ENCODE measurements at places on chromosomes 11 and 22. TPM values are rescaled to one million over a fixed set of nuclear protein-coding genes. Genes with fewer than 3 reads are reported as not detected.

DNA sequence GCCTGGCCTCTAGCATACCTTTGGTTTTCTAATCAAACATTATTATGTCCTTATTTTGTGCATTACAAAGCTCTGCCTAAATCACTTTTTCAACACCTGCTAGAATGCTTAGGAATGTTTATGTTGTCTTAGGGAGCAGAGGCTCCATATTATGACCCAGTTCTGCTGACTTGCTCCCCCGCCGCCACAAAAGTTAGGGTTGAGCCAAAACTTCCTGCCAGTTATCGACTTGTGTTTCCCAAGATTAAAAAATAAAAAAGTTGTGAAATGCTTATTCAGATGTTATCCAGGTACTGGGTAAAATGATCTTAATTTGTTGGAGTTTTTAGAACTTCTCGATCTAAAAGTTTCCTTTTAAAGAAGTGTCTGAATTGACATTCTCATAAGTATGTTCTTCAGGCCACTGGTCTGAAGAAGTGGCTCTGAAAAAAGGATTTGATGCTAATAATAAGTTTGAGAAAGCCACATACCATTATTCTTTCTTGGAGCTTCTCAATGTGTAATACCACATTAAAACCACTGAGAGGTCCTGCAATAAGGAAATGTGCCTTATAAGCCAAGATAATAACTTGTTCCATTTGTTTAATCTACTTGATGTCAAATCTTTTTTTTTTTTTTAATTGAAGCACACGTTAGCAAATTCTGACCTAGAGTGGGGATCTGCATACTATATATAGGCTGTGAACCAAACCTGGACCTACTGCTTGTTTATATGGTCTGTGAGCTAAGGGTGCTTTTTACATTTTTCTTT, 2.2 kb downstream of the RNF185 start:
- peaks cover 5% of the 10 kb centered on the region for H3K27me3 ChIP-seq
- peaks cover 32% of the 10 kb centered on the region for H3K4me1 ChIP-seq
- no peak for DNase-seq
- H3K4me3 ChIP-seq, result peak overlapping the region; percentile 43
- no peak overlapping the region for H3K27ac ChIP-seq

DNA sequence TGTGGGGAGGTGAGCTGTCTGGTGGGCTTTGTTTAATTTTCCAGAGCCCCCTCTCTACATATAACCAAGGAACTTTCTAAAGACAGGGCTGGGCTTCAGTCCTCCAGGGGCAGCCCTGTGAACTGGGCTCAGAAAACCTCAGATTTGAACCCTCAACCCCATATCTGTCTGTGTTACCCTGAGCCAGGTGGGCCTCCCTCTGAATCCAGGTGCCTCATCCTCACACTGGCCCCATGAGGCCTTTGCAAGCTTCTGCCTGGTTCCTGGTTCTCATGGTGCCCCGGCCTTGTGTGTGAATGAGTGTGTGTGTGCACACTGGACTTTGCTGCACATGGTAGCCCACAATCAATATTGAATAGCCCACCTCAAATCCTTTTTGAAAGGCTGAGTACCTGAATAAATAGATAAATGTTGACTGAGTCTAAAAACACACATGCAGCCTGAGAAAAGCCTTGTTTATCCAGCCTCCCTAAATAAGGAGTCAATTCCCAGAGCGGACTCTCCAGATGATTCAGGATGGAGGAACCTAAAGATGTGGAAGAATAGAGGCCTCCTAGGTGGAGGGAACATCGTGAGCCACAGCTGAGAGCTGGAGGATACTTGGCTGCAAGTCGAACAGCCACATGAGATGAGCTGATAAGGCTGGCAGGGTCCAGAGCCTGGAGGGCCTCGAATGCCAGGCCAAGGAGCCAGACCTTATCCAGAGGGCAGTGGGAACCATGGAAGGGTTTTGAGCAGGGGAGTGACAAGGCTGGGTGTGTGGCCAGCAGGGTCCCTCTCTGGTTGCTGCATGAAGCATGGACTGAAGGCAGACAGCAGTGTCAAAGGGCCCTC, 28.1 kb upstream of the P2RY2 start:
- H3K27ac ChIP-seq, result no peak overlapping the region
- peaks cover 8% of the 10 kb centered on the region for H3K4me1 ChIP-seq
- DNase-seq, result no peak
- H3K36me3 ChIP-seq, result no peaks in the 10 kb centered on the region
- H3K4me3 ChIP-seq, result no peak overlapping the region
- H3K27me3 ChIP-seq, result peaks cover 2% of the 10 kb centered on the region

- no peak overlapping the region for H3K27ac ChIP-seq
- H3K36me3 ChIP-seq, result no peaks in the 10 kb centered on the region
- H3K27me3 ChIP-seq, result no peaks in the 10 kb centered on the region
- H3K4me1 ChIP-seq, result no peaks in the 10 kb centered on the region
- DNase-seq, result no peak
These were observed 161.2 kb downstream of the CTTN start for GRCh38 chr11:70559516-70559915.

DNA sequence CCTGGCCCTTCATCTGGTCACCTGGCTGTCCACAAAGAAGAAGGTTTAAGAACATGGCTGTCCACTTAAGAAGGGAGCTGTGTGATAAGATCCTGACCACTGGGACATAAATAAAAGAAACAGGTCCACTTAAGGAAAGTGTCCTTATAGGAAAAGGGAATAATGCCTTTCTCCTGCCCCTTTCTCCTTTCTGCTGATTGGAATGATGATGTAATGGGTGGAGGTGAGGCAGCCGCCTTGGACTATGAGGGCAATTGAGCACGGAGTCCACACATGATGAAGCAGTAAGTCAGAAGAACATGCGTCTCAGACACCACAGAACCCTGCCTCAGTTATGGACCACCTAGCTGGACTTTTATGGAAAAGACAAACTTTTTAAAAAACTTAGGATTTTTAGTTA, 401.1 kb downstream of the SHANK2 start:
- no peaks in the 10 kb centered on the region for H3K27me3 ChIP-seq
- no peaks in the 10 kb centered on the region for H3K36me3 ChIP-seq
- H3K4me1 ChIP-seq, result no peaks in the 10 kb centered on the region
- DNase-seq, result no peak
- no peak overlapping the region for H3K4me3 ChIP-seq

- peaks cover 14% of the 10 kb centered on the region for H3K4me1 ChIP-seq
- H3K27me3 ChIP-seq, result no peaks in the 10 kb centered on the region
- H3K27ac ChIP-seq, result no peak overlapping the region
These were observed 8.2 kb downstream of the LRFN4 start for GRCh38 chr11:66864924-66865697.

DNA sequence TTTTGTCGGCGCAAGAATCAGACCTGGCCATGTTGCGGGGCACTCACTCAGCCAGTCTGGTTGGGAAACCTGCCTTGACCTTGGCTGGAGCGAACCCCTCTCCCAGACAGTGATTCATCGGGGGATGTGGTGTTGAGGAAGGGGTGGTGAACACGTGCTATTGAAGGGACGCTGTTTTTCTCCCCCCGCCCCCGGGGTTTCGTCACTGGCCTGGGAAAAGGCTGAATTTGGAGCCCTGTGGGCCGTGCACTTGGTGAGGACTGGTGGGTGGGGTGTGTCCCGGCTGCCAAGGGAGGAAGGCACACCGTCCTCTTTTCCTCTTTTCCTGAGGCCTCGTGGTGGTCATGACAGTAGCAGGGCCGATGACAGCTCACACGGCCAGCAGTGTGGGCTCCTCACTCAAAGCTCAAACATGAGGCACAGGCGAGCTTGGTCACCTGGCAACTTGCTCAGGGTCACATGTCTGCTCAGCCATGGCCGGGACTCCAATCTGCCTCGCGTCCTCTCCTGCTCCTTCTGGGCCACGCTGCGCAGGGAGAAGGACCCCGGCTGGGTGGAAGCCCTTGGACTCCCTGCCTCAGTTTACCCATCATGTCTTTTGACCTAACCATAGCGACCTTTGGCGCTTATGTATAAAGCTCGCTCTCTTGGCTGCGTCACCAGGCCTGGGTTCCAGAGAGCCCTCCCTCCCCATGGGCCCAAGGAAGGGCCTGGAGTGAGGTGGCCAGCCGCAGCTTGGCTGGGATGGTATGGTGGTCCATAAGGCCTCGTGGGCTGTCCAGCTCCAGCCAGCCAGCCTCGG, 49.4 kb downstream of the SMIM38 start:
- H3K4me3 ChIP-seq, result no peak overlapping the region
- DNase-seq, result no peak
- no peaks in the 10 kb centered on the region for H3K4me1 ChIP-seq
- H3K27ac ChIP-seq, result no peak overlapping the region

- no peak overlapping the region for H3K27ac ChIP-seq
- peaks cover 5% of the 10 kb centered on the region for H3K36me3 ChIP-seq
- peaks cover 3% of the 10 kb centered on the region for H3K4me1 ChIP-seq
- H3K27me3 ChIP-seq, result no peaks in the 10 kb centered on the region
- DNase-seq, result no peak
These were observed 258.5 kb downstream of the DDX10 start for GRCh38 chr11:108923413-108923812.

DNA sequence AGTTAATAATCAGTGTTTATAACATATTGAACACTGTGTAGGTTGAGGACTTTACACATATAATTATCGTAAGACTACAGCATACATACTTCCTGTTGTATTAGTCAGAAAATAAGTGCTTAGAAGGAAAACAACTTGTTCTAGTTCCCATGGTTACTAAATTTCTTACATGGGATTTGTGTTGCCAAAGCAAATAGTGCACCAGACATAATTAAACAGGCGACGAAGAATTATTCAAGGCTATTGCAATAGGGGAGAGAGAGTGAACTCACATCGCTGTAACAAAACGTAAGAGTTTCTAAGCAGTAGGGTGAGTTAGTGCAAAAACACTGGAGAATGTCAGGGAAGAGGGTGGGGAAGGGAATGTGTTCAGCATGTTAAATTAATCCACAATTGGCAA, 347.8 kb downstream of the CNTN5 start:
- no peak overlapping the region for H3K4me3 ChIP-seq
- H3K4me1 ChIP-seq, result no peaks in the 10 kb centered on the region
- H3K36me3 ChIP-seq, result no peaks in the 10 kb centered on the region
- DNase-seq, result no peak
- H3K27me3 ChIP-seq, result no peaks in the 10 kb centered on the region
- no peak overlapping the region for H3K27ac ChIP-seq

DNA sequence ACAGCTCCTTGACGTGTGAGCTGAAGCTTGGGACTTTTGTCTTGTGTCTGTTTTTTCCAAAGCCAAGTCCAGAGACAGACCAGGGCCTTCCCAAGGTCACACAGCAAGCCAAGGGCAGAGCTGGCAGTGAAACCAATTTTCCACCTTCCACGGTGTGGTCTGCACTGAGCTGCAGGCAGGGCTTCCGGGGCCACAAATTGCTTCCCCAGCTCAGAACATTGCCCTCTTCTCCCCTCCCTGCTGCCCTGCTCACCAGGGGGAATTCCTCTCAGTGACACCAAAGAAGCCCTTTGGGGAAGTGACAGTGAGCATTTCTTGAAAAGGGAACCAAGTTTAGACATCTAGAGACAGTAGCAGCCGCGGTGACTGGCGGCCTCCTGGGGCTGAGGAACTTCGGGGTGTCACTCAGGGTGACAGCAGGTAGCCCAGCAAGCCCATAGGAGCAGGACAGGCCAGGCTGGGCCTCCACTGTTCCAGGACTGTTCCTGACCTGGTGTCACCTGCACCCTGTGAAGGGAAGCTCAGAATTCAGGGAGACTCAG, 9.2 kb downstream of the FXYD2 start:
- H3K27ac ChIP-seq, result peak overlapping the region; percentile 95
- peaks cover 67% of the 10 kb centered on the region for H3K4me1 ChIP-seq

DNA sequence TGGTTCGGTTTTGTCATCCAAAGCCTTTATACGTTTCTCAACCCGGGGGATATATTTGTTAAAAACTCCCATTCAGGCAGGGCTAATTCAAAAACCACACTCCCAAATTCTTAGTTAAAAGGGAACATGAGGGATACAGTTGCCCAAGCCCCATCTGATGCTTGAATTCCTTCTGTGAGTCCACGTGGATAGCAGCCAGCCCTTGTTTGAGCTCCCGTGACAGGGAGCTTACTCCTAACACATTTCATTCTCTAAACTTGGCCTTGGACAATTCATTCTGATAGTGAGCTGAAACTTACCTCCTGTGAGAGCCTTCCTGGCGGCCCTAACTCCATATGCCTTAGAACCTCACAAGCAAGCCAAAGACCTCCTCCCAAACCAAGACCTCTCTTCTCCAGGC, 357.5 kb downstream of the TENM4 start:
- H3K27me3 ChIP-seq, result no peaks in the 10 kb centered on the region
- DNase-seq, result no peak
- H3K4me3 ChIP-seq, result no peak overlapping the region

GRCh38 chr11:120337355-120338106, 1.3 kb downstream of the ARHGEF12 start:
- peaks cover 6% of the 10 kb centered on the region for H3K36me3 ChIP-seq
- H3K4me1 ChIP-seq, result peaks cover 35% of the 10 kb centered on the region
- H3K27ac ChIP-seq, result no peak overlapping the region
- peaks cover 58% of the 10 kb centered on the region for H3K27me3 ChIP-seq

- H3K36me3 ChIP-seq, result peaks cover 5% of the 10 kb centered on the region
- H3K27me3 ChIP-seq, result no peaks in the 10 kb centered on the region
- H3K27ac ChIP-seq, result peak overlapping the region; percentile 91
- H3K4me3 ChIP-seq, result peak overlapping the region; percentile 69
These were observed 46.7 kb downstream of the PACS1 start for GRCh38 chr11:66116576-66117361.

- peaks cover 30% of the 10 kb centered on the region for H3K4me1 ChIP-seq
- H3K27ac ChIP-seq, result peak overlapping the region; percentile 20
- peaks cover 8% of the 10 kb centered on the region for H3K36me3 ChIP-seq
- no peaks in the 10 kb centered on the region for H3K27me3 ChIP-seq
These were observed 42.1 kb upstream of the GNB1L start for GRCh38 chr22:19896665-19897355.

DNA sequence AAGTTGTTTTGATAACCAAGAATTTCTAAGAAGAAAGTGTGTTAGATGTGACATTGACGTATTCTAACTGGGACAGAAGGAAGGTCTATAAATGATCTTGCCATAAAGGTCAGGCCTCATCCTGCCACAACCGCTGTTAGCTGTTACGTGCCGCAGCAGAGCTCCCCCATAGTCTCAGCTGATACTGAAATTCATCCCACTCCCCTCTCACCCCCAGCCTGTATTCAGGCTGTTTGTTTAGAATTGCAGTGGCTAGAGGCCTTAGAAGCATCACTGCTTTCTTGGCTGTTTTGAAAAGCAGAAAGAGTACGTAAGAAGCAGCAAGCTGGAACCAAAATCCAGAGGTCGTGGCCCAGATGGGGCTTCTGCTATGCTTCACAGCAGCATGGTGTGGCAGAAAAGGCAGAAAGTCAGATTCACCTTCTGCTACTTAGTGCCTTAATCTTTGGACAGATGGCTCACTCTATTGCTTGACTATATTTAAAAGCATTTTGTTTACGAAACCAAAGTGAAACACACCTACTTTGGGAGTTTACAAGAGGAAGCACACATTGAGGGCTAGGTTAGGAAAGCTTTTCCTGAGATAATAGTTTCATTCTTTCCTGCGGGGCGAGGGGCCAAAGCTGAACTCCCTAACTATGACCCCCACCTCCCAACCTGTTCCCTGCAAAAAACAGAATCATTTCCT, 950 bp upstream of the LAYN start:
- peaks cover 65% of the 10 kb centered on the region for H3K4me1 ChIP-seq
- DNase-seq, result peak; percentile 74
- peaks cover 13% of the 10 kb centered on the region for H3K36me3 ChIP-seq
- peak overlapping the region; percentile 73 for H3K4me3 ChIP-seq

FAM227A gene
- total RNA-seq, result 0.87 TPM
